ENCODE measurements at places on chromosomes 7 and 10. TPM values are rescaled to one million over a fixed set of nuclear protein-coding genes. Genes with fewer than 3 reads are reported as not detected.

ACHE gene
- total RNA-seq = 4.6 TPM

CALML5 gene
- total RNA-seq = not detected

NCAPG2 gene
- total RNA-seq = 9.5 TPM

GIMAP2 gene
- 2.4 TPM for total RNA-seq

C7orf57 gene
- 0.43 TPM for total RNA-seq

CCL24 gene
- total RNA-seq = not detected

RPEL1 gene
- total RNA-seq = 0.10 TPM

TRUB1 gene
- 29.0 TPM for total RNA-seq

SORCS3 gene
- 1.2 TPM for total RNA-seq

ZNF22 gene
- 41.7 TPM for total RNA-seq

GHRHR gene
- total RNA-seq = not detected

SLC26A5 gene
- 0.08 TPM for total RNA-seq

- no peak for DNase-seq
Measured at GRCh38 chr7:133344275-133344674, 91.4 kb downstream of the EXOC4 start.

DNA sequence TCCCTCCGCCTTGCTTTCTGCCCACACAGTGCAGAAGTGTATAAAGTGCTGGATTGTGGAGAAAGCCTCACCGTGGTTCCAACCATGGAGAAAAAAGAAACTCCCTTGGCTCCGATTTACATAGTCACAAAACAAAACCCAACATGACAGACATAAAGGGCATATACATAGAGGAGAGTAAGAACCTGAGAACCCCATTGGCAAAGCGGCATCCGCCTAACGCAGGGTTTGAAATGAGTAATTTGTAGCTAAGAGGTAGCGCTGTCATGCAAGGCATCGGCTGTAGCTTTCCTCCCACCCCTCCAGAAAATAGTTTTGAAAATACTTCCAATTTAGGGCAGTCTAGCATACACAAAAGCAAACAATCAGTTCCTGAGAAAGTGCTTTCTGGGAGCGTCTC, 126.0 kb upstream of the NRBF2 start:
- DNase-seq = no peak

- no peak for DNase-seq
Measured at GRCh38 chr10:79357180-79357579, 9.9 kb downstream of the PPIF start.

- peak; percentile 23 for DNase-seq
Measured at GRCh38 chr10:84665883-84666463, 337.6 kb downstream of the CCSER2 start.

- no peak for DNase-seq
Measured at GRCh38 chr7:37352974-37353948, 95.4 kb downstream of the ELMO1 start.

DNA sequence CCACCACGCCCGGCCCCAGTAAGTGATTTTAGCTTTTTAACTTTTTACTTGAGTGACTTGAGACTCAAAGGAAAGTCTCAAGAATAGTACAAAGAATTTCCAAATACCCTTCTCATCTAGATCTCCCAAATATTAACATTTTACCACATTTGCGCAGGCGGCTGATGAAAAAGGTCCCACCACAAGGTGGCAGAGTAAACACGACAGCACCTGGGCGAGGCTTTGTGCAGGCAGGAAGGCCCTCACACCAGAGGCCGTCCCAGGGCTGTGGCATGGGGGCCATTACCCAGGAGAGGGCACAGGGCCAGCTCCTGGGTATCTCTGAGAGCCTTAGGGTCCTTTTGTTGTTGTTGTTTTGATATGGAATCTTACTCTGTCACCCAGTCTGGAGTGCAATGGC, 50.0 kb upstream of the WIPI2 start:
- DNase-seq = peak; percentile 21

DNA sequence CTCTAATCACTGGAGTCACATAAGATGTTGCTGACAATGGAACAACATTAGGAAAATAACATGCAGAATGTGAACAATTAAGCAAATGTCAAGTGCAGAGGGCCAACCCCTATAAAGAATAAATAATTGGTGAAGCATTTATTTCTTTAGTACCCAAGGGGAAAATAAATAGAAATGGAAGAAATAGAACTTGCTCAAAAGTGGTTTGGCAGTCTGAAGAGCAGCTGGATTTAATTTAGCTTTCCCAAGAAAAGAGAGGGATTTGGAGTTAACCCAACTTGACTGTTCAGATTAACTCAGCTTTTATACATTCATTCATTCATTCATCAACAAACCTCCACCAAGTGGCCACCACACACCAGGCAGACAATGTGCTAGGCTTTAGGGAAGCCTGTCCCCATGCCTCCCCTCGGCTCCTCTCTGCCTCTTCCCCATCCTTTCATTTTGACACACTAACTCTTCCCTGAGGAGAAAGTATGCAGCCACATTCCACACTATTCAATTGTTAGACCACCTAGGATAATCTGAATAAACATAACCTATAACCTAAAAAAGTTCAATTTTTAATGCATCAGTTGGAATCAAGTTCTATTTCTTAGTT, 295.5 kb downstream of the AHR start:
- no peak for DNase-seq

- no peak for DNase-seq
Measured at GRCh38 chr10:35573796-35574195, 31.3 kb upstream of the GJD4 start.

GRCh38 chr10:120521880-120522279, 64.9 kb downstream of the PLPP4 start:
- no peak for DNase-seq

DNA sequence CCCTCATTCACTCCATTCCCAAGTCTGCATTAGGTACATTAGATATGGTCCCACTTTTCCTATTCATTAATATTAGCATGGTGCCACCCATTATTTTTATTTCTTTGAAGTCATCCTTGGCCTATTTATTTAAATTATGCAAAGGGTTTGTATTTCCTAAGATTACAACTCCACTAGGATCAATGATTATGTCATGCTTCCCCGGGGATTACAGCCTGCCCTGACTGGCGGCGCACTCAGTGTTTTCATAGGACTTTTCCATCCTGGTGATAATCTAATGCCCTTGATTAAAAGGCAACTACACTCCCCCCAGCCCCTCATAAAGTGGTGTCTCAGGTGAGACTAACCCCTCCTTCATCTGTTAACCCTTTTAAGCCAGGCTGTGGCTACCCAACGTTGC, 187.2 kb downstream of the POU6F2 start:
- DNase-seq = no peak

- no peak for DNase-seq
Measured at GRCh38 chr10:20166096-20166675, 350.0 kb downstream of the PLXDC2 start.

DNA sequence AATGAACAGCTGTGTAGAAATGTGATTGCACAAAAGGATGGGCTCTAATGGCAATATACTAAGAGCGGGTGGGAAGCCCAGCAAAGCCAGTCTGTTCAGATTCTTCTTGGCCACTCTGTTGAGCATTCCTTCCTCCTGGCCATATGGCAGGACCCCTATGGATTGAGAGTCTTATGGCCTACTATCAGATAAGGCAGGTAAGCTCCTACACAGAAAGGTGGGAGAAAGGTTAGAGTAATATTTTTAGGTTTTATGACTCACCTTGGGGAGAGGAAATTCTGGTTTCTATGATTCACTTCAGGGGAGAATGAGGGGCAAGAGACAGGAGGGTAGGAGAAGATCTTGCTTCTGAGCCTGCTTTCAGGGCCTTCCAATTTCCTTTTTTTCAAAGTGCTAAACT, 15.1 kb upstream of the AKR1B10 start:
- DNase-seq = no peak

DNA sequence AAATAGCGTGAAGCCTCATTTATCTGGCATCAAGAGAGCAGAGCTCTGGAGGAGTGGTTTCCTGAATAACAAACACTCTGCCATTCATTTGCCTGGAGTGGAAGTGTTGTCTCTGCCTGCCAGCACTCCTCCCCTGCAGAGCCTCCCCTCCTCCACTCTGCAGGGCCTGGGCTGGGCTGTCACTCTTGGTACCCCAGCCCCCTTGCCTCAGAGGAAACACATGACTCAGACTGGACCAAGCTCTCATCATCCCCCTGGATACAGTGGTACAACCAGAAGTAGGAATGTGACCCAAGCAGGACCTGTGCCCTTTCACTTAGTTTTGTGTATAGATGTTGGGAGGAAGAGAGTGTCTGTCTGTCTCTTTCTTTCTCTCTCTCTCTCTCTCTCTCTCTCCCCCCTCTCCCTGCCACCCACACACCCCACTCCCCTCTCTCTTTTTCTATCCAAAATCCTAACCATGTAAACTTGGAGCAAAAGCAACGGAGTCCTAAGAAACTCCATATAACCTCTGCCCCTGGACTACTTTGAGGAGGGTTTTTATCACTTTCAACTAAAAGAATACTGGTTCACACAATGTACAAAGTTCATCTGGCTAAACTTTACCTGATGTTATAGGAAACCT, 43.9 kb downstream of the DOCK4 start:
- DNase-seq = peak; percentile 65

- no peak for DNase-seq
Measured at GRCh38 chr7:18815261-18815960, 302.0 kb downstream of the TWIST1 start.

GRCh38 chr10:129766611-129767550, 197.2 kb downstream of the EBF3 start:
- no peak for DNase-seq

DNA sequence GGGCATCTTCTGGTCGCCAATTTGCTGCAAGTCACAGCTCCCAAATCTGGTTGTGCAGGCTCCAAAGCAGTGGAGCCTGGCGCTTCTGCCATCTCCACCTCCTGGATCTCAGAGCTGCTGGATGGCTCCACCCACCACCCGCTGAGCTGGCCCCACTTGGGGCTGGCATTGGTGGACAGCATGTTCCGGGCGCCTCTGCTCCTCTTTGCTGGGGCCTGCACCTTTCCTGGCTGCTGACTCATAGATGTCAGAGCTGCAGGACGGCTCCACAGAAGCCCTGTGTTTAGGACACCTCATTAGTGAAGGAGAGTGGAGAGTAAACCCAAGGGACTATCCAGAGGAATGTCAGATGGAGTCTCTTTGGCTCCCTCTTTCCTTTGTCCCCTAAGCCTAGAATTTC, 27.4 kb downstream of the MAPK8 start:
- no peak for DNase-seq

GRCh38 chr7:8612584-8612983, 179.2 kb downstream of the NXPH1 start:
- no peak for DNase-seq

DNA sequence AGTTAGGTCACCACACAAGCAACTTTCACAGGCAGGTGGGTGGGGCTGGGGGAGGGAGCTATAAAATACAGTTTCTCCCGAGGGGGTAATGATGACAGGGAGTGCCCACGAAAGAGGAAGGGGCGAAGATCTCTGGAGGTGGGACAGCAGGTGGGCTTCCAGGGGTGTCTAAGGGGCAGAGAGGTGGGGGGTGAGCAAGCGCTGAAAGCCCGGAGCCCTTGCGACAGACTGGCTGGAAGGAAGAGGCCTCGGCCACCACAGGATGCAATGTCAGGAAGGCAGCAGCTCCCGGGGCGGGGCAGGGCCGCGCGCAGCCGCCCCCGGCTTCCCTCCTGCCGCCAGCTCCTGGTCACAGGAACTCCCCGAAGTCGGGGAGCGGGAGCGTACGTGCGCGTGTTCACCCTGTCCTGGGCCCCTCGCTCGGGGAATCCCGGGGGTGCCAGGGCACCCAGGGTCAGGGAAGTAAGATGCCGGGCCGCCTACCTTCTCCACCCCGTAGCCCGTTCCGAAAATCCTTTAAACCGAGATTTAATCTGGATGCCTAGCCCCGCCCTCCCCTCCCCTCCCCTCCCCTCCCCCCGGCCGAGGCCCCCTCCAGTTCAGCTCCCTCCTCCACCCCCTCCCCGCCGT, 105.2 kb upstream of the PPIF start:
- peak; percentile 80 for DNase-seq

- DNase-seq = no peak
Measured at GRCh38 chr10:115856580-115856979, 416.4 kb downstream of the GFRA1 start.

- DNase-seq = no peak
Measured at GRCh38 chr10:103562383-103562782, 68.9 kb downstream of the NEURL1 start.

GRCh38 chr7:101969997-101970585, 152.7 kb downstream of the CUX1 start:
- no peak for DNase-seq

DNA sequence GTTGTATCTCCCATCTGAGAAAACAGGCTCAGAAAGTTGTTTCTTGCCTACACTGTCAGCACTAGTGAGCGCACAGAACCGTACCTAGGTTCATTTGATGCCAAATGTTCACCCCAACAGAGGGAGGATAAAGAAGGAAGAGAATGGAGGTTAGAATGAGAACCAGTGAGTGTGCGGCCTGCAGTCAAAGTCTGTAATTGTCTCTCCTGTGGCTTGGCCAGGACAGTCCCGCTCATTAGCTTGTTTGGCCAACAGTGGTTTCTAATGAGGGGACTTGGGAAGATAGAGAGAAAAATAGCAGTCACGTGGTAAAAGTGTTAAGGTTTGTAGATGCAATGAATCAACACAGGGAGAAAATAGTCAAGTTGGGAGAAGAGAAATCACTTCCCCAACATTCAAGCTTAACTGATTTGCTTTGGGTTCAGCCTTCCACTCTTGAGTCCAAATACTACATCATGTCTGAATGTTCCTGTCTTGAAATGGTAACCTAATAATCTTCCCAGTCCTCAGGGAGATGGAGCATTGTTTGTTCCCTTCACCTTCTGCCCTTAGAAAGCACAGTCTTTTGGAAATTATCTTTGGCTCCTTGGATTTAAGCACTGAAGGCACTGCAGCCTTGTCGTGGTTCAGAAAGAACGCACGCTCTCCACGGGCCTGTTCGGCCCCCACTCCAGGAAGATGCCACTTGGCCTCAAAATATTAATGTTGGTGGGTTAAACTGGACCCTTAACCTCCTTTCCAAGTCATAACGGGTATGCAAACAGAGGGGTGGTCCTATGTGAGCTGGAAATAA, 360.4 kb upstream of the ZNF32 start:
- DNase-seq = no peak

GRCh38 chr7:69685293-69685631, 87.0 kb downstream of the AUTS2 start:
- DNase-seq = no peak

DNA sequence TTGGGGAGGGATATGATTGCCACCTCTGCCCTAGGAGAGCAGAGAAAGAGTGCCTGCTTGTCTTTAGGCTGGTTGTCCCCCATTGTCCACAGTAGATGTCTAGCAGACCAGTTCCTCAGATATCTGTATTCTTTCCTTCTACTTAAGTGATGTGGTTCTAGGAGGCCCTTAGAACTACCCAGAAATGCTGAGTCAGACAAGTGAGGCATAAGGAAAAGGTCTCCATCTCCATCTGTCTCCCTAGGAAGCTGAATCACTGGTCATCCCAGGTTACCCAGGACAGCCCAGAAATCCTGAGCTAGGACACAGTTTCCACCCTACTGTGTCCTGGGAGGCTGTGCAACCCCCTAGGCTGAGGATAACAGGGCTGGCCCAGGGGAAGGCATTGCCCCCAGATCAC, 93.4 kb upstream of the INHBA start:
- DNase-seq = no peak

DNA sequence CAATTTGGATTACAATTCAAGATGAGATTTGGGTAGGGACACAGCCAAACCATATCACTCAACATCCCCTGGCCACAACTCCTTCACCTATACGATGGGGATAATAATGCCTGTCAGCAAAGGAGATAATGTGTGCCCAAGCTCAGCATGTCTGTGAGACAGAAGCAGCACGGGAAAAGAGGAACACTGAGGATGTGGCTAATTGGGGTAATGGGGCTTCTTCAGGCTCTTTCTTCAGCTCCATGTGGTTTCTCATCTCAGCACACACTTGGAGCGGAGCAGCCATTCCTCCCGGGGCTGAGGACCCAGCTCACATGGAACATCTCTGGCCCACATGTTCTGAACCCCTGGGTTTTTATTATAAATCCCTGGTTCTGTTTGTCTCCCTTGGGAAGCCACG, 136.0 kb upstream of the NAMPT start:
- DNase-seq = no peak

GRCh38 chr7:128906001-128906765, 4.3 kb downstream of the KCP start:
- DNase-seq = no peak

Data from hepatocyte (in vitro differentiated cells).